ENCODE measurements at places on chromosomes 1 and 21.

- peak; percentile 54 for DNase-seq
These were observed 162.1 kb downstream of the PTPRU start for GRCh38 chr1:29398431-29398830.

DNA sequence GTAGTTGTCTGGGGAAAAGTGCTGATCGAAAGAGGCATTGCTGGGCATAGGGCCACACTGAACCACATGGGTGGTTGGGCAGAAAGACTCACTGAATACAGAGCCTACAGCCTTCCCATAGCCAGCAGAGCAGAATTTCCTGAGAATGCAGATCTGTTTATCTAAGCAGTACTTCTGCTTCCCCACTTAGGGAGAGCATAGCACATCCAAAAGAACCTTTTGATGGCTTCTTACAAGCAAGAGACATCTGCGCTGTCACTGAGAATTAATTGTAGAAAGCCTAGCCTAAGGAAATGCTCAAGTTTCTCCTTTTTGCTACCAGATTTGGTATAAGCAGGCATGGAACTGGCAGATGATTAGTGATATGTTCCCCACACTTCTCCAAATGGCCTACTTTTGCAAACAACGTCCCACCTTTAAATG is 13.0 kb upstream of the KLHDC8A start:
- DNase-seq = peak; percentile 37

GRCh38 chr1:183942933-183943693 is 94.4 kb downstream of the COLGALT2 start:
- DNase-seq = peak; percentile 95

DNA sequence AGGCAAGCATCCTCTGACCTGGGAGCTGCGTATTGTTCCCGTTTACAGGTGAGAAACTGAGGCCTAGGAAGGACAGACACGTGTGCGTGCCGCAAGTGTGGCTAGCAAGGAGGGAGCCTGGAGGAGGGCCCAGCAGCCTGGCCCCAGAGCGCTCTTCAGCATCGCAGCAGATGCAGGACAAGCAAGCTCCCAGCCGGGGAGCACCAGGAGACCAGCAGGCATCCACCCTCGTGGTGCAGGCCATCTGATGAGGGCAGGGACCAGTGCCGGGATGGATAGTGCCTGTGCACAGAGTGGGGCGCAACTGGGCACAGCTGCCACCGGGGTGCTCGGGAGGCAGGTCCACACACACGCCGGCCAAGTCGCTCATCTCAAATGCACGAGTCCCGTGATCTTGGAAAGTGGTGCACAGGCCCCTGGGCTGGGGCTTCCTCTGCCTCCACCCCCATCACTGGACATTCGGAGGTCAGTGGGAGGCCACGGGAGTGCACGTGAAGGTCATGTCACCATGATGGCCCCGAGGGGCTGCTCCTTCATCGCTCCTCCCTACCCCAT is 55.1 kb downstream of the COL18A1 start:
- DNase-seq = no peak

GRCh38 chr1:119323216-119323982 is 45.2 kb upstream of the HAO2 start:
- no peak for DNase-seq

Data from fibroblast of the aortic adventitia (primary cell).